Immature natural killer cell (primary cell): ENCODE measurements at places on chromosomes 5 and 9. TPM values are rescaled to one million over a fixed set of nuclear protein-coding genes. Genes with fewer than 3 reads are reported as not detected.

- peaks cover 100% of the 10 kb centered on the region for H3K4me1 ChIP-seq
- H3K27me3 ChIP-seq, result no peaks in the 10 kb centered on the region
- H3K36me3 ChIP-seq, result peaks cover 7% of the 10 kb centered on the region
- H3K4me3 ChIP-seq, result peak overlapping the region; percentile 60
Measured at GRCh38 chr5:96942911-96943310, 7.0 kb downstream of the LNPEP start.

DNA sequence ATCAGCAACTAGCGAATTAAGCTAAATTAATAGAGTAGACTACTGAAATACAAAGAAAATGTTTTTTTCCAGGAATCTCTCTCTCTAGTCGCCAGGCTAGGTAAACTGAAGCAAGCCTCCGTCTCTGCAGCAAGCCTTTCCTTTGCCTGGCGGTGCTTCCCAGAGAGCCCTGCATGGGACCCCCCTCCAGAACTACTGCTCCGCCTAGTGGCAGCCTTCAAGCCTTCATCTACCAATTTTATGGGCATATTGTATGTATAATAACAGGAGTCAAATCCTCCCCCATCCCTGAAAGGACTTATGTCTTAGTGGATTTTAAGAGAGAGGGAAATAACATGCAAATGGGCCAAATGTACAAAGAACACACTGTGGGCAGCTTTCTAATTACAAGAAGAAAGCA, 241.9 kb downstream of the SAXO1 start:
- no peaks in the 10 kb centered on the region for H3K4me1 ChIP-seq
- H3K4me3 ChIP-seq, result no peak overlapping the region
- no peak overlapping the region for H3K27ac ChIP-seq
- peaks cover 9% of the 10 kb centered on the region for H3K27me3 ChIP-seq
- no peak for DNase-seq

Gene KCNV2
- not detected for polyA plus RNA-seq

DNA sequence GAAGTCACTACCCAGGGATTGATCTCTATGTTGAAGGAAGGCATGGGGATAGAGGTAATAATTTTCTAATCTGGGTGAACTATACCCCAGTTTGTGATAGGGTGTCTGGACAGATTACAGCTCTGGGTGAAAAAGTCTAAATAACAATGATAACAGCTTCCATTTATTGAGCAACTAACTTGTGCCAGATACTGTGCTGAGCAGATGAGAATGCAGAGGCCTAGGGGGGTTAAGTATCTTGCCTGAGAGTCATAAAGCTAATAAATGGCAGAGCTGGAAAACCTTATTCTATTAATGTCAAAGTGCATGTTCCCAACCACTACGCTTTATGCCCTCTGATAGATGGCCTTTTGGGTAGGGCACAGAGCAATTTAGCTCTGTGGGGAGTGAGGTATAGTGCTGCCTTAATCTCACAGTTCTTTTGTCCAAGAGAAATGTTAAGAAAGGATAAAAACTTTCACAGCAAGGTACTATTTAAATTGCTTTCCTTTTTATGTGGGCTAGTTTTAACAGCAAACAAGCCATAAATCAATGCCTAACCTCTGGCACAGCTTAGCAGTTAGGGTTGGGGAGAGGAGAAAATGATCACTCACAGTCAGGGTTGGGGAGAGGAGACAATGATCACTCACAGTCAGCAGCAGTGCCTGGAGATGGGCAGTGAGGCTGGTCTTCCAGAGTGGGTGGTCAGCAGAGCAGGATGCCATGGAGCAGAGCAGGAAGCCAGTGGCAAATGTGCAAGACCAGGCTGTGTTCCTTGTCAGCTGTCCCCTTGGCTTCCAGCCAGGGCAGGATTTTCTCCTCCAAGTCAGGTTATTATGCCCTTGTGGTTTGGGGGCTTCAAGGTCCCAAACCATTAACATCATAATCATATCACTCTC, 187.0 kb downstream of the CARTPT start:
- no peak for DNase-seq
- no peaks in the 10 kb centered on the region for H3K36me3 ChIP-seq
- H3K27ac ChIP-seq, result no peak overlapping the region

- H3K36me3 ChIP-seq, result no peaks in the 10 kb centered on the region
- peaks cover 16% of the 10 kb centered on the region for H3K4me1 ChIP-seq
- no peak for DNase-seq
Measured at GRCh38 chr9:99490729-99491128, 268.6 kb downstream of the SEC61B start.

Gene MUSK
- polyA plus RNA-seq, result not detected

GRCh38 chr9:8429768-8430167, 630.2 kb upstream of the DMAC1 start:
- DNase-seq, result no peak
- H3K36me3 ChIP-seq, result no peaks in the 10 kb centered on the region
- H3K27me3 ChIP-seq, result peaks cover 4% of the 10 kb centered on the region
- H3K4me1 ChIP-seq, result peaks cover 18% of the 10 kb centered on the region
- H3K4me3 ChIP-seq, result peak overlapping the region; percentile 34

Gene HRCT1
- not detected for polyA plus RNA-seq

- H3K4me1 ChIP-seq, result no peaks in the 10 kb centered on the region
- H3K36me3 ChIP-seq, result no peaks in the 10 kb centered on the region
- no peaks in the 10 kb centered on the region for H3K27me3 ChIP-seq
- no peak overlapping the region for H3K27ac ChIP-seq
- no peak for DNase-seq
Measured at GRCh38 chr9:133826289-133827085, 88.3 kb upstream of the SARDH start.
